Muscle of leg (tissue), 16 donors: ENCODE measurements at places on chromosomes 16 and 17. TPM values are rescaled to one million over a fixed set of nuclear protein-coding genes. Genes with fewer than 3 reads are reported as not detected.

Gene CDRT15L2
- not detected for polyA plus RNA-seq

Gene ABCA8
- 25.9 TPM for polyA plus RNA-seq

DNA sequence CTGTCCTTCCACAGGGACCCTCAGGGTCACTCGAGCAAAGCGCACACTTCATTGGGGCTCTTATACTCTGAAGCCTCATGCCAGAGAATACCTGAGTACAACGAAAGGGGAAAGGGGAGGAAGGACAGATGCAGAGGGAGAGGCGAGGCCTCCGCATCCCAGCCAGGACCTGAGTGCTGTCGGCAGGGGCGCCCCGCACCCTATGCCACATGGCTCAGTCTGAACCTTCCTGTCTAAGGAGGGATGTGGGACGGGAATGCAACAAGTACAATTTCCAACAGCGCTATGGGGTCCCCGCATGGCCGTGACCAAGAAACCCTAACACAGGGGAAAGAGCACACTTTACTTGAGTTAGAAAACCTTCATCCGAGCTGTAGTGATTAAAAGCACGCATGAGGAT is 39.8 kb upstream of the FAAP100 start:
- DNase-seq, result no peak

DNA sequence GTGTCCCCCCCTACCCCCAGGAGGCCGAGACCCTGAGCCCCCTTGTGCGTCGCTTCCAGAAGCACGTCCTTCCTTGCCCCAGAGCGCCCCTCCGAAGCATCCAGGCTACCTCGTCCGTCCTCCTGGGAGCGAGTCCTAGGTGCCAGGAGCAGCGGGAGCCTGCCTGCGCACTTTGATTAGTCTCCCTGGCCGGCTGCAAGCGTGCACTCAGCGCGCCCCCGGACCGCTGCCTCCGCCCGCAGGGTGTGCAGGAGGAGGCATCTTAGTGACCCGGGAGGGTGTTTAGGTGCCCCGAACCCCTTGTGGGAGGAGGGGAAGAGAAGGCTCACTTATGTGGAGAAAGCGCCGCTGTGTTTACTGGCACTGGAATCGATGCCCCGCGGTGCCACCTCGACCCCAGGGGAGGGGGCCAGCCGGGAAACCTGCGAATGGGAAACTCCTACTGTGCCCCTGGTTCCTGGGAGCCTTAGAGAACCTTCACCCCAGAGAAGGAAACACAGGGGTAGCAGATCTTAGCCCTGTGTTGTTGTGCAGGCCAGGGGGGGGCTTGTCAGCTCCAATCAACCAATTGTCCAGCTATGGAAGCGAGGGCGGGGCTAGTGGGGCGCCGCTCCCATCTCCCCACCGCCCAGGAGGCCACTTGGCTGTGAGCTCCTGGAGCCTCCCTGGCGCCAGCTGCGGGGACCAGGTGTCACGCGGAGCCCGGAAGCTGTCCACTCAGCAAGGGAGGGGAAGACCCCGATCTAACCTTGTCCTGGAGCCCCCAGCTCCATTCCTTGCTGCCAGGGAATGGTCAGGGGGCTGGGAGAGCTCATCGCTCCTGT is 922.8 kb upstream of the EEF2KMT start:
- no peak for DNase-seq

DNA sequence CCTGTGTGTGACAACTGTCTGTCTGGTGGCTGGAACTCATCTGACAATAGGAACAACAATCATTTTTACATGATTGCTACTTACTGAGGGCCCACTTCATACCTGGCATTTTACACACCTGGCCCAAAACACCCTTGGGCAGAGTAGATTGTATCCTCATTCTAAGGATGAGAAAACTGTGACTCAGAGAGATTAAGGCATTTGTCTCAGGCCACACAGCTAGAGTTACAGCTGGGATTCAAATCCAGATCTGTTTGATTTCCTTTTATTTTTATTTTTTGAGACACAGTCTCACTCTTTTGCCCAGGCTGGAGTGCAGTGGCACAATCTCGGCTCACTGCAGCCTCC is 242.1 kb downstream of the XYLT1 start:
- no peak for DNase-seq

DNA sequence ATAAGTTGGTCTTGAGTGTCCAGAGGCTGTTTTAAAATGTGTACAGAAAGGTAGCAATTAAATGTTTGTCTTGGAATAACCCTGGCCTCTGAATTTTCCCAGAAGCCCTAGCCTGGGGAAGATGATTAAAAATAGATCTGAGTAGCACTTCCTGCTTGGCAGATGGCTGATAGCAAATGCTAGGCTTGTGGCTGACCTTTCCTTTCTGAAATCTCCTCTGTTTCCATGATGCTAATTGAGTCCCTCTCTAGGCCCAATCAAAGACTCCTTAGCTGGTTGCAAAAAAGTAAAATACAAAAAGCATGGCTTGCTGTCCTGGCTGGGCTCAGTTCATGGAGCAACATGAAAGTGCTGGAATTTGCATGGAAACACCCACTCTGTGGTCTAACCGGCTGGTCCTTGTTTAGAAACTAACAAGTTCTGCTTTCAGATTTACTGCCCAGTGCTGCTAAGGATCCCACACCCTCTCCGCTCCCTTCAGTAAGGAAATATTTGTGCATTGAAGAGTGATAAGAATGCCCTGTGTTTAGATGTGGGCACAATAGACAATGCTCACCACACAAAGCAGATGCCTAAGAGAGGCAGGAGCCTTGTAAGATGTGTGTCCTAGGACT is 40.8 kb downstream of the YPEL2 start:
- DNase-seq, result peak; percentile 87

DNA sequence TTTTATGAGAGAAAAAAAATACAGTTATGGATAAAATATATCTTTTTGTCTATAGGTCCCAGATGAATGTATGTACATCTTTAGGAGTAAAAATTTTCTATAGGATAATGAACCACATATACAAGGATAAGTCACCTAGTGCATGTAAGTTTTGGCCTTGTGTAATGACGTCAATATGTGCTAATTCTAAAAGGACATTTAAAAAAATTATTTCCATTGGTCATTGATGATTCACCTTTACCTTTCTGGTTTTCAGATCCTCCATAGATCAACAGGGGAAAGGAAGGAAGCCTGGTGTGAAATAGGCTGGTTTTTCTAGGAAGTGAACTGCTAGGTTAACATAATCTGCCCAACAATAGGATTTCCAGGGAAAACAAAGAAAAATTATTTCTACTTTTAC is 684.3 kb upstream of the SOX9 start:
- no peak for DNase-seq

DNA sequence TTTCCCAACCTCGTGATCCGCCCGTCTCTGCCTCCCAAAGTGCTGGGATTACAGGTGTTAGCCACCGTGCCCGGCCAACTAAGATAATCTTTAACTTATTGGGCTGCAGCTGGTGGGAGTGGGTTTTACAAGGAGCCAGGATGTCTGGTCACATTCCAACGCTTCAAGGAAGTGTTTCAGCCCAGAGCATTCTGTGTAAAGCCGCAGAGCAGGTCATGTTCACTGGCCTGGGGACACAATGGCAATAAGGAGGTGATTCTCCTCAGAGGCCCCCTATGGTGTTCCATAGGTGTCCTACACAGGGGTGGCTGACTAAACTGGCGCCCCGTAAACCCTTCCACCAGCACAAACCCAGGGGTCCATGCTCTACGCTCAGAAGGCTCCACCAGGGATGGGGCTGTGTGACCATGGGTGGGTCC is 1.2 kb downstream of the QPRT start:
- DNase-seq, result no peak

- DNase-seq, result no peak
Observed at GRCh38 chr17:60542071-60542470, 16.0 kb upstream of the APPBP2 start.
